ENCODE measurements at places on chromosomes 13 and 19.

DNA sequence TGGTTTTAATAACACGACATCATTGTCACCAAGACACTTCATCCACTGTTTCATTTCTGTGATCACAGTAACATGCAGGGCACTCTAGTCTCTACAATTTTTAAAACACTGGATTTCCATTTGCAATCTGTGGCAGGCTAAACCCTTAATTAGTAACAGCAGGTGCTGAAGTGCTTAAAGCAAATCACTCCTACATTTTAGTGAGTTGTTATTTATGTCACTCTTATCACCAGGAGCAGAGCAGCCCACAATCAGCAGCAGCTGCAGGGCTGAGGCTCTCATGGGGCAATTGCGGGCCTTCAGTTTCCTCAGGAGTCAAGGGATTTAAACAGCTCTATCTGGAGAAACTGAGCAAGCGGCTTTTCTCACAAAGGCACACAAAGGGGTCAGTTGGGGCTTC lies 1.6 kb downstream of the SOHLH2 start:
- no peak for DNase-seq

- peak; percentile 49 for DNase-seq
These were observed 590.4 kb downstream of the TBC1D4 start for GRCh38 chr13:74891610-74892009.

- no peak for DNase-seq
These were observed 72.5 kb downstream of the FREM2 start for GRCh38 chr13:38759390-38759789.

GRCh38 chr13:98626298-98626935 lies 49.5 kb upstream of the STK24 start:
- peak; percentile 41 for DNase-seq

- DNase-seq: peak; percentile 86
These were observed 1722.7 kb downstream of the SLITRK5 start for GRCh38 chr13:89393758-89394304.

DNA sequence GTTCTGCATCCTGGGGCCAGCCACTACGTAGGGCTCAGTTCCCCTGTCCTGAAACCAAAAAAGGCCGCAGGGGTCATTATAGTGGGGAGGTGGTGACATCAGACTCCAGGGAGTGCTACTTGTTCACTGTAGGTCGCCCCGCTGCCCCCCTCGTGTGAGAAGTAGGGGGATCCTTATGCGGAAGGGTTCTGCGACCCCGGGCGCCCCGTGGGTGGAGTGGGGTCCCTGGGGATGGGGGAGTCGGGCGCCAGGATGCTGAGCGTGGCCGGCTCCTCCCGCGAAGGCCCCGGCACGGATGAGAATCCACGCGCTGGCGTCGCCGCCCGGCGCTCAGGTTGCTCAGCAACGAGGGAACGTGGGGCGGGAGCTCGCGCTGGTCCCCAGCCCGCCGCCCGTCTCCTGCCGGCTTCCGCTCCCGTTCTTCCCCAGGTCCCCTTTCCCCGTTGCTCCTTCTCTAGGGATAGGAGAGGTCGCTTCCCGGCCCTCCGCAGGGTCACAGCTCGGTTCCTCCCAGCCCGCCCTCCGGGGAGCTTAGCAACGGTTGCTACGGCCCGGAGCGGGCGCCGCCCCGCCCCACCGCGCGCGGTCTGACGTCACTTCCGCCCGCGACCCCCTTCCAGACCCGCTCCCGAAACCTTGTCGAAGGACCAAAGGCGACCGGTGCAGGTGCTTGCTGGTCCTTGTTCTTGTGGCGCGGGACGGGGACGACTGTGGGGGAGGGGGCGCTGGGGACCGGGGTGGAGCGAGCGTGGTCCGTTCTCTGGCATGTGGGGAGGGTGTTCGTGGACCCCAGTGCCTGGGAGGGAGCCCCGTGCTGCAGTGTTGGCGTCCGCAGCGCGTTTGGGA lies at the start of gene NAT14:
Gene NAT14, plus strand, starts transcription at position 596 of the 846 bp plus-strand sequence. CDS start 521 bp downstream, outside the sequence.
- peak; percentile 50 for DNase-seq

DNA sequence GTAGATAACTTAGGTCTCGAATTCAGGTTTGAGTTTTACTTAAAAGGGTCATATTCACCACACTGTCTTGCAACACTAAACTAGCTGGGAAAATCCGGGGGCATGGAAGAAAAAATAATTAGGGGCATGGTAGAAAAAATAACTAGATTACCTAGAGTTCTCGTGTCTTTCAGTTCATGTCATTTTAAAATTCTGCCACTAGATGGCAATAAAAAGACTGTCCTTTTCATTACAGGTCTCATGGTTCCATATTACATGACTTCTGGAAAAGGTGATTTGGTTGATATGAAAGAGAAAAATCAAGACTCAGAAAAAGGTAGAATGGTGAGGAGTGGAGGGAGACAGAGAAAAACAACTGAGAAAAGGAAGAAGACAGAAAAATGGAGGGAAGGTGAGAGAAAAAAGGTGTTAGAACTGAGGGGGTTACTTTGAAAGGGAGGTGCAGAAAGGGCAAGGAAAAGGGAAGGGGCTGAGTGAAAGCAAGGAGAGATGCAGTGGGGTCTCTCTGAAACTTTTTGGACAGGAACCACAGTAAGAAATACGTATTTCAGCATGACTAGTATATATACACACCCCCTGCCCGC lies 299.0 kb downstream of the KLF12 start:
- DNase-seq: peak; percentile 73

DNA sequence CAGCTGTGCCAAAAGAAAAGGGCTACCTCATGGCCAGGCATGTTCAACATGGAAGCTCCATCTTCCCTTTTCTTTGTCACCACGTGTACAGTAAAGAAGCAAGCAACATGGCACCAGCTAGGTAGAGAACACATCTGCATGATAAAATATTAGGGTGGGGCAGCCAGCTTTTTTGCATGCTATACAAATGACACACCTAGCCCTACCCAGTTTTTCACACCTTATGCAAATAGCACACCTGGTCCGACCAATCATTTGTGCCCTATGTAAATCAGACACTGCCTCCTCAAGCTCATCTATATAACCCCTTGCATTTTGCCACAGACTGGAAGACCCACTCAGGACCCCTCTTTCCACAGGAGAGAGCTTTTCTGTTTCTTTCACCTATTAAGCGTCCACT lies 85.5 kb downstream of the STOML3 start:
- no peak for DNase-seq

DNA sequence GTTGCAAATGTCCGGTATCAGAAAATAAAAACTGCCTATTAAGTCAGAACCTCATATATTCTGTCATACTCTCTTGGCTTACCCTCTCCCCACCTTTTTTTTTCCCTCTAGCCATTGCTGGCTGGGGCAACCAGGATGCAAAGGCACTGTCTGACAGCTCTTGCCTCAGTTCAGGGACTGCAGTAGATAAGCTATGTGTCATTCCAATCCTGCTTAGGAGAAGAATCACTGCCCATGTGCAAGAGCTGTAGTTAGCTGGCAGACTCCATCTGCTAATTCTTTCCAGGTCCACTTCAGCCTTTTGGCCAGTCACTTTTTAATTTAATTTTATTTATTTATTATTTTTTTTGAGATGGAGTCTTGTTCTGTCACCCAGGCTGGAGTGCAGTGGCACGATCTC lies 895.6 kb upstream of the SLC10A2 start:
- no peak for DNase-seq

DNA sequence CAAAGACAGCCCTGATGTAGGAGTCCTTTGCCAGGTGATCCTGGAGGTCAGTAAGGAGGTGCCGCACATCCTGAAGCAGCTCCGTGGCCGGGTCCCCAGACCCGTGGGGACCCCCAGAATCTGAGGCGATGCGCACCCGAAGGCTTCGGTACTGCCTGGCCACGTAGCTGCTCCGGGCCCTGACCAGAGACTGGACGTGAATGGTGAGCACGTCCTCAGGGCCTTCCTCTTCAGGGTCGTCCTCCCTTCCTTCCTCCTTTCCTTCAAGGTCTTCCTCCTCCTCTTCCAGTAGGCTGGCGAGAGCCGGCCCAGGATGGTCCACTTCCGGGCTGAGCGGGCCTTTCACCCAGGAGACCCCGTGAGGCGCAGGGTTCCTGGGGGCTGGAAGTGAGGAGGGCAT lies 7.5 kb downstream of the RINL start:
- no peak for DNase-seq

DNA sequence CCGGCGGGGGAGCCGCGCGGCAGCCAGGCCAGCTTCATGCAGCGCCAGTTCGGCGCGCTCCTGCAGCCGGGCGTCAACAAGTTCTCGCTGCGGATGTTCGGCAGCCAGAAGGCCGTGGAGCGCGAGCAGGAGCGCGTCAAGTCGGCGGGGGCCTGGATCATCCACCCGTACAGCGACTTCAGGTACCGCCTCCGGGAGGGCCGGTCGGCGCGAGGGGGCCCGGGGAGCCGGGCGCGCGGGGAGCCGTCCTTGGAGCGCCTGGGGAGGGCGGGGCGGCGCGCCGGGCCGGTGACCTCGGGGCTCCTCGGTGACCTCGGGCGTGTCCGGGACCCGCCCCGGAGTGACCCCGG lies 690 bp downstream of the HCN2 start:
- DNase-seq: peak; percentile 28

DNA sequence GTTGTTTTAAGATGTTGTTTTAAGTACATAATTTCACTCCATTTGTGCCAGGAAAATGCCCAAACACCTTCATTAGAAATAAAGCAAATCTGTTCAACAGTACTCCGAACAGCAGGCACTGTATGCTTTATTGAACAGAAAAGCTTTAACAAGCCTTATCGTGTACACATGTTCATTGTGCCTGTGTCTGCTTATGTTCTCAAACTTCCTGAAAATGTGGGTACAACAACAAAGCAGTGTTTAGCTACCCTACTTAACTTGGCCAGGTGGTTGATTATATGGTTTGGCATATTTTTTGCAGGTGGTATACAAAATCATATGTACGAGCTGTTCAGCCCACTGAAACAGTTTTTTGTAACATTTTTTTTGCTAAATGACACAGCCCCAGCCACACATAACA lies 718.0 kb downstream of the DACH1 start:
- peak; percentile 95 for DNase-seq

DNA sequence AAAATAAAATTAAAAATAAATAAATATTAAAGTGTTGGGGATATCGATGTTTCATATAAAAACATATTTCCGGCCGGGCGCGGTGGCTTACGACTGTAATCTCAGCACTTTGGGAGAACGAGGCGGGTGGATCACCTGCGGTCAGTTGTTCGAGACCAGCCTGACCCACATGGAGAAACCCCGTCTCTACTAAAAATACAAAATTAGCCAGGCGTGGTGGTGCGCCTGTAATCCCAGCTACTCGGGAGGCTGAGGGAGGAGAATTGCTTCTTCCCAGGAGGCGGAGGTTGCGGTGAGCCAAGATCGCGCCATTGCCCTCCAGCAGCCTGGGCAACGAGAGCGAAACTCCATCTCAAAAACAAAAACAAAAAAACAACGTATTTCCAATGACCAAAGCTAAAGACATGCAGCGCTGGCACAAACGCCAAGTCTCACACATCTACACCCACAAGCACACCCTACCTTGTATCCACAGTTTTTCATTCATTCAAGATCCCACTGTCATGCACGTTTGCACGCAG lies 907 bp downstream of the ZNF569 start:
- peak; percentile 44 for DNase-seq

GRCh38 chr13:93480553-93481106 lies 254.0 kb downstream of the GPC6 start:
- no peak for DNase-seq

- DNase-seq: peak; percentile 35
These were observed 26.4 kb downstream of the C13orf46 start for GRCh38 chr13:113947311-113948033.

DNA sequence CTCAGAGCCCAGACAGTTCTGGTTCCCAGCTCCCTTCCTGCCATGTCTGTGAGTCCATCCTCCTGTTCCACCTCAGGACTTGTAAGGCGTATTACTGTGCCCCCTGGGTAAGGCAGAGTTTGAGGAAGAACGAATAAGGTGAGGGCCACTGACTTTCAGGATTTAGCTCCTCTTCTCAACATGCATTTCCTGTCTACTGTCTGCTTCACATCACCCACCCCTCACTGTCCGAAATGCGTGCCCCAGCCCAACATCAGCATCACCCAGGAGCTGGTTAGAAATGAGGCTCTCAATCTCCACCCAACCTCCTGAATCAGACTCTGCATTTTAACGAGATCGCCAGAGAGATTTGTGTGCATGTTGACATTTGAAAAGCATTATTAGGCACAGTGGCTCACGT lies 44.4 kb downstream of the IRS2 start:
- no peak for DNase-seq

Data from NCI-H1092 treated with DMSO at 0.1 percent for 48 hours (cell line).